ENCODE measurements at places on chromosomes 4 and X.

DNA sequence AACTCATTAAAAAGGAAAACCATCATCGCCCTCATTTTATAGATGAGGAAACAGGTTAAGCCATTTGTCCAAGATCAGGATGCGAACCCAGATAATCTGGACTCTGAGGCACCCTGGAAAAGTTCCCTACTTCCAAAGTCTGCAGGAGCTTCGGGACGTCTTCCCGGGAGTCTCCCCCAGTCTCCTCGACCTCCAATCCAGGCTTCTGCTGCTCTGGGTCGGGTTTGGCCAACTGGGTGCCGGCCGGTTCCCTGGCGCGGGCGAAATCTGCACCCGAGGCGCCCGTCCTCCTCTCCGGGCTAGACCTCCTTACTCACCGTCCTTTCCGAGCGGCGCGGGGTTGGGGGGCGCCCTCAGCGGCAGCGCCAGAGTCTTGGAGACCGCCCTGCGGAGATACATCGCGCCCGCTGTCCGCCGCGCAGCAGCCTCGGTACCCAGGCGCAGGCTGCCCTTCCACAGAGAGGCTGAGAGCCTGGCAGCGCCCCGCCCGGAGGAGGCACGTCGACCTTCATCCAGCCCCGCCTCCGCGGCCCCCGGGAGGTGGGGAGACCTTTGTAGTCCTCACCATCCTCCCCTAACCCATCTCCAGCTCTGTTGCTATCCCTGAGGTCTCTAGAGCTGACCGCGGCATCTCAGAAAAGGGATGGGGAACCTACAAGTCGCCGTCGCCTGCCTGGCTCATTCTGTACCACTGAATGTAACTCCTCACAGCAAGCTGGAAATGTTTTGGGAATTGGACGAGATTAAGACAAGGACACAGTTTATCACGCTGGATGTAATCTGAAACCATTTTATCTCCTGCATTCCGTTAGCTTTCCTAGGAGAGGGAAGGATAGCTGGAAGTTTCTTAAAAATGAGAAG is at the start of gene MGARP:
TSS of gene MGARP (minus strand) at position 466 of the 861 bp plus-strand sequence. CDS start at position 399, 67 bp downstream.
- no peak for DNase-seq

- no peak for DNase-seq
Measured at GRCh38 chrX:13985697-13986435, 43.8 kb downstream of the GEMIN8 start.

GRCh38 chr4:103892586-103892985 is 172.8 kb upstream of the TACR3 start:
- no peak for DNase-seq

DNA sequence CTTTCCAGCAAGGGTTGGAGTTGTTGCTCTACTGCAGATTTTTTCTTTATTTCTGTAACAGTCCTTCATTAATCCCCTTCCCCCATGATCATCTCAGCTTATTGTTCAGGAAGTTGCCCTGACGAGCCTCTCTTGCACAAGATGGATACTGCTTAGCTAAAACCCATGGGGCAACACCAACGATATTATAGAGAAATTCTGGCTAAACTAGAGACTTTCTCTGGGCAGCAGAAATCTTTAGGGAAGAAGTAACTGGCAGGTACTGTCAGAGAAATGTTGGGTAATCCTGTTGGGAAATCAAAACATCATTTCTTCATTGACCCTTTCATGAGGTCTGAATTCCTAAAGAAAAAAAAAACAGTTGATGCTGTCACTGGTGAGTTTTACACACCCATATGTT is 921.3 kb downstream of the NLGN4X start:
- no peak for DNase-seq

GRCh38 chrX:24672701-24673190 is 21.0 kb upstream of the POLA1 start:
- DNase-seq = no peak
